Esophagus muscularis mucosa (tissue), 4 donors: ENCODE measurements at places on chromosomes 2 and 18. TPM values are rescaled to one million over a fixed set of nuclear protein-coding genes. Genes with fewer than 3 reads are reported as not detected.

DNA sequence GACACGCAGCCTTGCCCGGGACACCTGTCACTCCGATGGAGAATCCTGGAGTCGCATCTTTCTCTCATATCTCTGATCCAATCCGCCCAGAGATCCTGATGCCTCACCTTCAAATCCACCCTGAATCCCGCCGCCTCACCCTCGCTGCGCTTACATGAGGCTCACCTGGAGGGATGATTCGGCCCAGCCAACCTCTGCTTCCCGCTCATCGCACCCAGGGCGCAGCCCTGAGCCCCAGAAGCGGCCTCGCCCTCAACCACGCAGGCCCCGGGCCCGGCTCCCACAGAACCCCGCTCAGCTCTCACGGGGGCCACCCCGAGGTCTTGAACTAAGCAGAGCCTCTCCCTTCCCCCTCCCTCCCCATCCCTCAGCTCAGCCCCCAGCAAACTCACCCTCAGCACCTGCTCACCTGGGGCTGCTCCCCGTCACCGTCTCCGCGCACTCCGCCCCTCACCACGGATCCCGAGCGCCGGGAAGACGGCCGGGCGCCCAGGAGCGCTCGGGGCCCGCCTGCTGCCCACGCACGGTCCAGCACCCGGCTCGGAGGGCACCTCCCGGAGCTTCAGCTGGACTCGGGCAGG lies 160.0 kb downstream of the NDUFA10 start:
- no peak overlapping the region for H3K4me3 ChIP-seq
- no peaks in the 10 kb centered on the region for H3K4me1 ChIP-seq
- no peak overlapping the region for H3K27ac ChIP-seq
- H3K27me3 ChIP-seq, result no peaks in the 10 kb centered on the region
- peak; percentile 24 for DNase-seq

Gene RNF152
- 14.3 TPM for total RNA-seq

Gene TUBA3E
- total RNA-seq, result not detected

Gene CLEC4F
- 0.63 TPM for total RNA-seq

Gene CPO
- total RNA-seq, result 0.32 TPM

Gene DES
- 23,535 TPM for total RNA-seq

Gene RESP18
- total RNA-seq, result not detected

GRCh38 chr2:118498943-118499342 lies 348.5 kb downstream of the EN1 start:
- H3K27me3 ChIP-seq, result no peaks in the 10 kb centered on the region
- no peaks in the 10 kb centered on the region for H3K4me1 ChIP-seq
- H3K27ac ChIP-seq, result no peak overlapping the region
- H3K4me3 ChIP-seq, result no peak overlapping the region
- H3K36me3 ChIP-seq, result no peaks in the 10 kb centered on the region

Gene PROC
- total RNA-seq, result not detected

Gene POTEC
- total RNA-seq, result not detected

GRCh38 chr2:200039724-200040650 lies 84.6 kb downstream of the MAIP1 start:
- H3K4me1 ChIP-seq, result no peaks in the 10 kb centered on the region
- no peak for DNase-seq
- H3K27ac ChIP-seq, result no peak overlapping the region
- no peaks in the 10 kb centered on the region for H3K36me3 ChIP-seq
- H3K4me3 ChIP-seq, result no peak overlapping the region
- H3K27me3 ChIP-seq, result no peaks in the 10 kb centered on the region

DNA sequence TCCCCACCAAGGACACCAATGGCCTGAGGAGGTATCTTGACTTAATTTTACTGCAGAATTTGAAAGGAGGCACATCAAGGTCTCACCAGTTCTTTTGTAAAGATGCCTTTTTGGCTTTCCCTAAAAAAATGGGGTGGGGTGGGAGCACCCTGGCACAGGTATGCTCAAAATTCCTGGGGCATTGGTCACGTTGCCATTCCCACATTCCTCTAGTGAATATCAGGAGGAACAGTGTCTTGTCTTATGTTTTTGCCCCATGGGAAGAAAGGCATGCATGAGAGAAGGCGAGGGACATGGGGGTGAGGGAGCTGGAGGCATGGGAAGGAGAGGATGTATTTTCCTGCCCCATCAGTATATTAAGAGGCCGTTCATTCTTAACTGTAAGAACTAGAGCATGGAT lies 275.3 kb downstream of the CMPK2 start:
- H3K27ac ChIP-seq, result no peak overlapping the region
- no peaks in the 10 kb centered on the region for H3K27me3 ChIP-seq
- H3K4me3 ChIP-seq, result no peak overlapping the region
- DNase-seq, result no peak

Gene CFAP53
- total RNA-seq, result 0.40 TPM

Gene CCNT2
- total RNA-seq, result 20.9 TPM

Gene TRIM43B
- total RNA-seq, result not detected

GRCh38 chr2:240500561-240501423 lies 57.0 kb downstream of the ANKMY1 start:
- H3K4me1 ChIP-seq, result no peaks in the 10 kb centered on the region
- no peaks in the 10 kb centered on the region for H3K27me3 ChIP-seq
- no peak overlapping the region for H3K4me3 ChIP-seq
- DNase-seq, result peak; percentile 86

DNA sequence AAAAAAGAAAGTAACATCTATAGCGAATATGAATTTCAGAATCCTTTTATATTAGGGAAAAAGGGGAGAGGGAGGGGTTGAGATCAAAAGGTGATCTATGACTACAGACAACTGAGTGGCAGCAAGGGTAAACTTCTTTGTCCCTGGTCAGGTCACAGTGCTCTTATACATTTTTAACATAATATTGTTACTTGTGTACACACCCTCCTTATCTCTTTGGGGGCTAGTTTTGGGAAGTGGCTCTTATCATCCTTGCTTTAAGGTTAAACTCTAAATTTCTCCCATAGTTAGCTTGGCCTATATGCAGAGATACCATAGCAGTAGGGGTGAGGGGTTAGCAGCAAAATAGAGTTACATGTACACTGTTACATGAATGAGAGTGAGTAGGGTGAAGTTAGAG lies 31.6 kb upstream of the ATG16L1 start:
- H3K4me1 ChIP-seq, result no peaks in the 10 kb centered on the region
- no peaks in the 10 kb centered on the region for H3K36me3 ChIP-seq
- no peak for DNase-seq
- H3K4me3 ChIP-seq, result no peak overlapping the region
- H3K27ac ChIP-seq, result no peak overlapping the region

Gene BZW1
- 262 TPM for total RNA-seq

Gene SERPINB11
- not detected for total RNA-seq

DNA sequence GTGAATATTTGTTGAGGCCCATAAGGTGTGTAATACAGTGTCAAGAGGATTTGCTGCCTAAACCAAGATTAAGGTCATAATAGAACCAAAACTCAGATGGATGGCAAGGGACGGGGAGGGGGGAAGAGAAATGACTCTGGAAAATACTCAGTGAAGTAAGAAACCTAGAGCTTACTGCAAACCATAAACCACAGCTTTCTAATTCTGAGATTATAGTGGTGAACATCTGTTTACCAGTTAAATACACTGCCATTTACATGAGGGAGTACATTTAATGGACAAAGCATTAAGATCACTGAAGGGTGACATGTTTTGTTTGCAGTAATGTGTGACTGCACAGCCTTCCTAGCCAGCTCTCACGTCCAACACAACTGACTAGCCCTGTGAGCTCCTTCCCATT lies 19.8 kb downstream of the EVX2 start:
- no peak overlapping the region for H3K27ac ChIP-seq
- no peak overlapping the region for H3K4me3 ChIP-seq
- peaks cover 22% of the 10 kb centered on the region for H3K4me1 ChIP-seq
- peak; percentile 17 for DNase-seq

GRCh38 chr2:158624961-158625360 lies 168.2 kb downstream of the PKP4 start:
- no peak overlapping the region for H3K27ac ChIP-seq
- no peak for DNase-seq
- H3K36me3 ChIP-seq, result peaks cover 39% of the 10 kb centered on the region
- H3K4me3 ChIP-seq, result no peak overlapping the region
- H3K4me1 ChIP-seq, result no peaks in the 10 kb centered on the region

DNA sequence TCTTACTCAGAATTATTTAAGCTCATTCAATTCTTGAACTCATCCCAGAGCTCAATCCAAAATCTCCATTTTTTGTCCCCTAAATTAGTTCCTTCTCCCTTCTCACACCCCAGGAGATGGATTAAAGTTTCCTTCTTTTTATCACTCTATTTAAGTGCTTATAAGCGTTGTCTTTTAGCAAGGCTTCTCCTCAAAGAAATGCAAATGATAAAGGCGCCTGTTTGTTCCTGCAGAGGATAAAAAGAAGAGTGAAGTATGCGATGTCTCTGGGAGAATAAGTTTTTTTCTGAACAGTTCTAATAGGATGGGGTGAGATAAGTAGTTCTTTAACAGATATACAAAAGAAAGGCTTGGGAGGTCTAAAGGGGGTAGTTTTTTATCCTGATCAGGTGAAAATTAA lies 303.3 kb downstream of the CNTNAP5 start:
- DNase-seq, result no peak
- H3K27me3 ChIP-seq, result no peaks in the 10 kb centered on the region
- H3K4me3 ChIP-seq, result no peak overlapping the region

Gene AMER3
- total RNA-seq, result 0.06 TPM

GRCh38 chr18:63099091-63099840 lies 220.3 kb downstream of the BCL2 start:
- H3K4me1 ChIP-seq, result peaks cover 12% of the 10 kb centered on the region
- H3K27me3 ChIP-seq, result no peaks in the 10 kb centered on the region
- H3K36me3 ChIP-seq, result no peaks in the 10 kb centered on the region
- no peak overlapping the region for H3K4me3 ChIP-seq

GRCh38 chr2:161981679-161982250 lies 92.2 kb downstream of the DPP4 start:
- no peak overlapping the region for H3K4me3 ChIP-seq
- H3K27me3 ChIP-seq, result no peaks in the 10 kb centered on the region
- H3K4me1 ChIP-seq, result no peaks in the 10 kb centered on the region
- H3K27ac ChIP-seq, result no peak overlapping the region

GRCh38 chr2:181106229-181106628 lies 125.8 kb downstream of the UBE2E3 start:
- H3K27ac ChIP-seq, result no peak overlapping the region
- no peaks in the 10 kb centered on the region for H3K27me3 ChIP-seq
- no peaks in the 10 kb centered on the region for H3K36me3 ChIP-seq

DNA sequence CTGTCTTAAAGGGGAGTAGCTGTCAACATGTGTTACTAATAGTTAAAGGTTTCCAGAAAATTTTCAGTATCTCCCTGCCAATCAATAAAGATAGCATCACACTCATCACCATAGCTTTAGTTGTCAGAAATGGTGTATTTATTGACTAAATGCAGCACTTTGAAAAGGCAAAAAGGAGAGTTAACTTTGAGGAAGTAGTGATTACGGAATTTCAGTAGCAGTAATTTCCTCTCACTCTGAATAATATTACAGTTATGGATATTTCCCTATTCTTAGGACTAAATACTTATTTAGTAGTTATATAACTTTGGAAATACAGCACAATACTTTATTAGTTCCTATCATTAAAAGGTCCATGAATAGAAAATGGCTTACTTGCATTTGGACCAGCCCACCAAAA lies 250.5 kb downstream of the CAMKMT start:
- no peaks in the 10 kb centered on the region for H3K27me3 ChIP-seq
- DNase-seq, result no peak
- H3K27ac ChIP-seq, result no peak overlapping the region
- no peaks in the 10 kb centered on the region for H3K4me1 ChIP-seq

Gene CYTIP
- total RNA-seq, result 3.6 TPM

GRCh38 chr2:27720004-27720551 lies 51.4 kb upstream of the MRPL33 start:
- H3K4me1 ChIP-seq, result peaks cover 49% of the 10 kb centered on the region
- no peak overlapping the region for H3K4me3 ChIP-seq
- H3K36me3 ChIP-seq, result no peaks in the 10 kb centered on the region

- no peaks in the 10 kb centered on the region for H3K4me1 ChIP-seq
- H3K27ac ChIP-seq, result no peak overlapping the region
- no peak for DNase-seq
- H3K4me3 ChIP-seq, result no peak overlapping the region
Measured at GRCh38 chr18:41113885-41114482, 841.0 kb upstream of the PIK3C3 start.

GRCh38 chr2:172978063-172978383 lies 97.6 kb upstream of the MAP3K20 start:
- no peak overlapping the region for H3K27ac ChIP-seq
- no peaks in the 10 kb centered on the region for H3K27me3 ChIP-seq
- no peak overlapping the region for H3K4me3 ChIP-seq
- H3K36me3 ChIP-seq, result no peaks in the 10 kb centered on the region
- H3K4me1 ChIP-seq, result peaks cover 9% of the 10 kb centered on the region

Gene ANKRD39
- total RNA-seq, result 15.0 TPM

- DNase-seq, result no peak
- H3K4me1 ChIP-seq, result no peaks in the 10 kb centered on the region
- no peak overlapping the region for H3K4me3 ChIP-seq
- H3K27me3 ChIP-seq, result no peaks in the 10 kb centered on the region
- no peaks in the 10 kb centered on the region for H3K36me3 ChIP-seq
Measured at GRCh38 chr2:224816816-224817215, 100.7 kb upstream of the CCDC195 start.

Gene NXPH2
- not detected for total RNA-seq

GRCh38 chr18:40431071-40431985 lies 1523.7 kb upstream of the PIK3C3 start:
- H3K27ac ChIP-seq, result no peak overlapping the region
- no peaks in the 10 kb centered on the region for H3K27me3 ChIP-seq
- no peaks in the 10 kb centered on the region for H3K4me1 ChIP-seq
- no peak for DNase-seq
- H3K36me3 ChIP-seq, result no peaks in the 10 kb centered on the region
- H3K4me3 ChIP-seq, result no peak overlapping the region

GRCh38 chr2:148812306-148812705 lies 62.7 kb upstream of the KIF5C start:
- no peak for DNase-seq
- peak overlapping the region; percentile 27 for H3K27ac ChIP-seq
- no peaks in the 10 kb centered on the region for H3K27me3 ChIP-seq

DNA sequence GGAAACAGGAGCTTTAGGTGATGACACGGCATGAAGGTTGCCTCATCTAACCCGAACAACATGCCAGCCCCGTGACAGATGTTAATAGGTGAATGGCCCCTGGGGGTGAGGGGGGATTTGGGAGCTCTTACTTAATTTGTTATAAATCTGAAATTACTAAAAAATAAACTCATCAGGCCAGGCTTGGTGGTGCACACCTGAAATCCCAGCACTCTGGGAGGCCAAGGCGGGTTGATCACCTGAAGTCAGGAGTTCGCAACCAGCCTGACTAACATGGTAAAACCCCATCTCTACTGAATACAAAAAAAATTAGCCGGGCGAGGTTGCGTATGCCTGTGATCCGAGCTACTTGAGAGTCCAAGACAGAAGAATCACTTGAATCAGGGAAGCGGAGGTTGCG lies 6.1 kb downstream of the STK25 start:
- peaks cover 16% of the 10 kb centered on the region for H3K36me3 ChIP-seq
- H3K27me3 ChIP-seq, result no peaks in the 10 kb centered on the region
- H3K27ac ChIP-seq, result no peak overlapping the region
- DNase-seq, result no peak
- no peak overlapping the region for H3K4me3 ChIP-seq
- H3K4me1 ChIP-seq, result peaks cover 23% of the 10 kb centered on the region
